Lung (tissue), 17 donors: ENCODE measurements at places on chromosomes 2 and 18. TPM values are rescaled to one million over a fixed set of nuclear protein-coding genes. Genes with fewer than 3 reads are reported as not detected.

The COBLL1 gene
- 86.5 TPM for total RNA-seq

The SLC8A1 gene
- 34.7 TPM for total RNA-seq

The ANAPC1 gene
- total RNA-seq = 36.3 TPM

The CCNYL1 gene
- 25.1 TPM for total RNA-seq

The MEMO1 gene
- total RNA-seq = 30.7 TPM

The SPATA3 gene
- not detected for total RNA-seq

The GPR35 gene
- total RNA-seq = 4.4 TPM

The GLI2 gene
- 5.8 TPM for total RNA-seq

- DNase-seq = no peak
Observed at GRCh38 chr2:204274429-204274828, 270.8 kb upstream of the PARD3B start.

- peak; percentile 73 for DNase-seq
Observed at GRCh38 chr2:173884025-173884802, 81.0 kb downstream of the SP3 start.

- DNase-seq = no peak
Observed at GRCh38 chr2:239881031-239881471, 144.1 kb downstream of the NDUFA10 start.

GRCh38 chr2:45342-46130 lies 769 bp downstream of the FAM110C start:
- DNase-seq = no peak

- DNase-seq = no peak
Observed at GRCh38 chr2:208319391-208319790, 53.3 kb downstream of the PIKFYVE start.

GRCh38 chr2:221836095-221836494 lies 264.0 kb upstream of the EPHA4 start:
- no peak for DNase-seq

DNA sequence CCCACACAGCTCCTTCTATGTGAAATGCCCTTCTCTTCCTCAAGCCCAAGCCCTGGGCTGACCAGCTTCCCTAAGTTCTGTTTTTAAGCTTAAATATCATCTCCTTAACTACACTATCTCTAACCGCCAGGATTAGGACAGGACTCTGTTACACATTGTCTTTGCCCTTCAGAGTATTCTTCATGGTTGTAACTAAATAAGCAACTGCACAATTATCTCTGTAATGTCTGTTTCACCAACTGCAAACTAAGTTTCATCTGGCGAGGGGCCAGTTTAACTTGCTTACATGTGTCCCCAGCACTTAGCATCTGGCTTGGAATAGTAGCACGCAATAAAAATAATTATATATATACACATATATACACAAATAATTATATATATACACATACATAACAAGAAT lies 1.1 kb upstream of the ERMN start:
- peak; percentile 47 for DNase-seq

DNA sequence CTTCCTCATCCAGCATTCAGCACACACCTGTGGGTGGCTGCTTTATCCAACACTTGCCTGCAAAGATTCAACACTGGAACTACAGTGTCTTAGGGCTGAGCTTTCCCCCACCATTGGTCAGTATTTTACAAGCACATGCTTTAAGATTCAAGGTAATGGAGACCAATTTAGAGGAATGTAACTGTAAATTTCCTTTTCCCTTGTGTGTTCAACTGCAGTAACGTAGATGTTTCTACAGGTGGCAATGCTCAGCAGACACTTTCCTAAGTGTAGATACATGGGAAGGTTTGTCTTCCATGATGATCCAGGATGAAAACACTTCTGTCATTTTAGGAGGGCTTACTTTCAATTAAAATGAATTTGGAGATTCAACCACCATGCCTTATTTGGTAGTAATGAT lies 143.6 kb upstream of the PXDN start:
- no peak for DNase-seq

DNA sequence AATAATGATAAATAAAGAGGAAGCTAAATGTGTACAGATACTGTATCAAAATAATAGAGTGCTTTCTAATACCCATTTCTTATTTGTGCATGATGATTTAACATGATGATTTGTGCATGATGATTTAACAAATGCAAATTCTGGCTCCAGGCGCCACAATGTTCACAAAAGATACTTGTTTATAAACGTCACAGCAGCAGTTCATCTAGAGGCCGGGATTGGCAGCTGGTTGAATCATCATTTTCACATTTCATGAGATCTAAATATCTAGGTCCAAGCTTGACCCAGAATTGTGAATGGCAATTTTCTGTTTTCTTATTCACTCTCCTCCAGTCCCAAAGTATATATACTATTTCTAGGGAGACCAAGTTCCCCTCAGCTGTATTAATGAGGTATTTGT lies 322.0 kb downstream of the SUCLG1 start:
- DNase-seq = peak; percentile 93

GRCh38 chr2:118470297-118470696 lies 377.2 kb downstream of the EN1 start:
- no peak for DNase-seq

DNA sequence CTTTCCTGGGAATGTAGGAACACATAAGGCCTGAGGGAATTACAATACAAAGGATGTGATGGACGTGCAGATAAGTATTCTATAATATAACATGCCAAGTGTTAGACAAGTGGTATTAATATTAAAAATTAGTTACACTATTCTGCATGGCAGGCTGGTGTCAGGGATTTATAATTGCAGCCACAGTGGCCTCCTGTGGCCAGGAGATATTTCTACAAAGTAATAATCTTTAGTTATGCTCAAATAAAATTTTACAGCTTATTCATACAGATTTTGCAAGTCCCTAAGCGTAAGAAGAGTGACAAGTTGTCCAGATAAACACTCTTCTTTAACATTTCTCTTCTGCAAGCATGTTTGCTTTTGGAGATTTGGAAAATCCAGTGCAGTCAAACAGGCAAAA lies 90.4 kb upstream of the CBLN2 start:
- no peak for DNase-seq

GRCh38 chr2:191217580-191217979 lies 27.6 kb upstream of the MYO1B start:
- DNase-seq = no peak

DNA sequence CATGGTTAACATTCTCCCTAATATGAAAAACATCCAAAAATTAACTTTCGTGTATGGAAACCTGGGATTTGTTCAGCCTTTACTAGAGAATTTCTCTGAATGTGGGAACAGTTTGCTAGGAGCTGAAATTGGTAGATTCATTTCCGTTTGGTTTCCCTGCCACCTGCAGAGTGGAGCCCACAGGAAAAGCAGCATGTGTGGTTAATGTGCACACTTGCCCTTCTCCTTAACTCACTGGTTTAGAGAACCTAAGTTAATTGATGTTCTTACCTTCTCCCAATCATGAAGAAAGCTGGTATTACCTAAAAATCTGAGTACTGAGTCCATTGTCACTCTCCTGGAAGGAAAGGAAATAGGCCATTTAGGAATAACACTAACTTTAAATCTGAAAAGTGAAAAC lies 37.6 kb upstream of the ASXL3 start:
- DNase-seq = no peak

GRCh38 chr18:29012883-29013465 lies 836.0 kb upstream of the CDH2 start:
- DNase-seq = no peak

DNA sequence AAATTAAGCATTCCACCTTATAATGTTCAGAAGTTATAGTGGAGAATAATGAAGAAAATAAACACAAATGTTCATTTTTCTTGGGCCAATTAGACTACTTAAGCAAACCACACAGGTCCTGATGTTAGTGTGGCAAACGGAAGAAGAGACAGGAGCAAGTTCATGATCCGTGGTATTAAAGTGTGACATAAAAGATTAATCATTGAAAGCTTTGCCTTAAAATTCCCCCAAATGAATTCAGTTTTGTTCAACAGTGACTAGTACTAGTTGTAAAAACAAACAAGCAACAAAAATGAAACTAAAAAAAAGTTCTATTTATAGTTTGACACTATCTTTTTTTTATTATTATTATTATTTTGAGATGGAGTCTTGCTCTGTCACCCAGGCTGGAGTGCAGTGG lies 73.7 kb downstream of the RFTN2 start:
- DNase-seq = no peak

- DNase-seq = no peak
Observed at GRCh38 chr2:40341198-40341597, 110.7 kb downstream of the SLC8A1 start.

DNA sequence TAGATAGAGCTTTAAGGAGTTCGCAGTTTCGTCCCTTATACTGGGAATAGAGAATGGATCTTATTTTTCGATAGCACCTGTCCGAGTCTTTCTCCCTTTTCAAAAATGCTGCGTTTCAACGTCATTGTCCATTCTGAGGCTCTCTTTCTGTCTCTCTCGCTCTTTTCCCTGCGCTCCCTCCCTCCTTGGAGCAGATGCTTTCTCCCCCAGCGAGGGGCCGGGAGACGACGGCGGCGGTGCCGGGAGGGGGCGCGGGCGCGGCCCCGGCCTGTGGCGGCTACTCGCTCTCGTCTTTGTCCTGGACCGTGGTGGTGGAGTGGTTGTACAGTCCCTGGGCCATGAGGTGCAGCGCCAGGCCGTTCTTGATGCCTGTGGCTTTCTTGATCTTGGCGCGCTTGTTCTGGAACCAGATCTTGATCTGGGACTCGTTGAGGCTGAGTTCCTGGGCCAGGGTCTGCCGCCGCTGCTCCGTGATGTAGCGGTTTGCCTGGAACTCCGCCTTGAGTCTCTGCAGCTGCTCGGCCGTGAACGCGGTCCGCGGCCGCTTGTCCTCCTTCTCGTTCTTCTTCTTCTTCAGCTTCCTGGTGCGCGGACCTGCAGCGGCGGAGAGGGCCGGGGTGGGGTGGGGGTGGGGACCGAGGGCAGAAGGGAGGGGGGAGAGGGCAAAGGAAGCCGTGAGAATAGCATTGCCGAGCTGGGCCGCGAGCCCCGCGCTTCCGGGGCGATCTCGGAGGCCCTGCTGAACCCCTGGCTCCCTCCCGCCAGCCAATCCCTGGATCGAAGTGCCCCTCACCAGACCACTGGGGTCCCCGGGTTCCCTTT lies 4.6 kb downstream of the EN1 start:
- peak; percentile 63 for DNase-seq

DNA sequence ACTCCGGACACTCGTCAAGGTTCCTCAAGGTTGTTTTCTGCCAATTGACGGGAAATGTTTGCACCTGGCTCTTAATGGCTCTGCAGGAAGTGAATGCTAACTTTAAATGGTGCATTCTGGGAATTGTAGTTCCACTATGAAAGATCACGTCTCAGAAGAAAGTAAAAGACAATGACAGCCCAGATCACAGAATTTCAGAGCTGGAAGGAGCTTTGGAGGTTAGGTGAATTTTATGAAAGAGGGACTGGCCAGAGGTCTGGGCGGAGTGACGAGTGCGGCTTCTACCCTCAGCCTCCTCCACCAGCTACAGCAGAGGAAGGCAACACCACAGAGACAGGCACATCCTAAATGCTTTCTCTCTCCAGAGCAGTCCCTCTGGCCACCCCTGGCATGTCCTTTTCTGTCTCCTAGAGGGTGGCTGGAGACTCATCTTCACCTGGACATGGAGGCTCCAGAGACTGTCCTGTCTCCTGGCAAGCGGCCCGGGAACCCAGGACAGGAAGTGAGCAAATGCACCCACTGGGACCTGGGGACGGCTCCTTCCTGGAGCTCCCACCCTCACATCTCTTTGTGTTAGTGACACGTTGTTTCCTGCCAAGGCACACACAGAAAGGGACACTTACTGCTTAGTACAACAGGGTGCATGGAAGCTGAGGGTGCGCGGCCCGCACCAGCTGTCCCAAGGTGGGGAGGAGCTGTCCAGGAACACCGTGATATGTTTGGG lies 19.4 kb downstream of the THAP4 start:
- DNase-seq = peak; percentile 21

GRCh38 chr2:137975280-137976271 lies 11.3 kb downstream of the HNMT start:
- DNase-seq = peak; percentile 62

GRCh38 chr2:20366672-20367116 lies 16.1 kb upstream of the PUM2 start:
- DNase-seq = no peak

DNA sequence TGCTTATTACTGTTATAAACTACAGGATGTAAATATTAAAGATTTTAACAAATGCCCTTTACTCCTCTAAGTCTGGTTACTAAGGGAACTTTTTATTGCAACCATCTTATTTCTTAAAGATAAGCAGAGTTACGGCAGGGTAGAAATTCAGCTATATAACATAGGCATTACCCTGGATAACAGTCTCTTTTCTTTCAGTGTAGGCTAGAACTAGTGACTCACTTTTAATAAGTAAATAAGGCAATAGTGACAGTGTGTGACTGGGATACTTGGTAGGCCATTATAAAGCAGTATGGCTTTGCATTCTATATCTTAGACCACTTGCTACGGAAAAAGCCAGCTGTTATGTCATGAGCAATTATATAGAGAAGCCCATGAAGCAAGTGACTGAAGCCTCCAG lies 1041.0 kb upstream of the NRXN1 start:
- no peak for DNase-seq

GRCh38 chr2:128488434-128488833 lies 169.8 kb upstream of the HS6ST1 start:
- no peak for DNase-seq

DNA sequence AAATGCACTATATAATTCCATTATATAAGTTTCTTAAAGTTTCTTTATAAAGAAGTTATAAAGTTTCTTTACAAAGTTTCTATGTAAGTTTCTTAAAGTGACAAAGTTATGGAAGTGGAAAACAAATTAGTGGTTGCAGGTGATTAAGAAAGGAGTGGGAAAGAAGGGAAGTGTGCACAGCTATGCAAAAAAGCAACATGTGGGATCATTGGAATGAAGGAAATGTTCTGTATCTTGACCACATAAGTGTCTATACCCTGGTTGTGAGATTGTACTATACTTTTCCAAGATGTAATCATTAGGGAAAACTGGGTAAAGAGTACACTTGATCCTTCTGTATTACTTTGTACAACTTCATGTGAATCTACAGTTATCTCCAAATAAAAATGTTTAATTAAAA lies 1541.1 kb downstream of the LRP1B start:
- DNase-seq = no peak

GRCh38 chr2:10382354-10383061 lies 65.6 kb downstream of the ODC1 start:
- DNase-seq = no peak

DNA sequence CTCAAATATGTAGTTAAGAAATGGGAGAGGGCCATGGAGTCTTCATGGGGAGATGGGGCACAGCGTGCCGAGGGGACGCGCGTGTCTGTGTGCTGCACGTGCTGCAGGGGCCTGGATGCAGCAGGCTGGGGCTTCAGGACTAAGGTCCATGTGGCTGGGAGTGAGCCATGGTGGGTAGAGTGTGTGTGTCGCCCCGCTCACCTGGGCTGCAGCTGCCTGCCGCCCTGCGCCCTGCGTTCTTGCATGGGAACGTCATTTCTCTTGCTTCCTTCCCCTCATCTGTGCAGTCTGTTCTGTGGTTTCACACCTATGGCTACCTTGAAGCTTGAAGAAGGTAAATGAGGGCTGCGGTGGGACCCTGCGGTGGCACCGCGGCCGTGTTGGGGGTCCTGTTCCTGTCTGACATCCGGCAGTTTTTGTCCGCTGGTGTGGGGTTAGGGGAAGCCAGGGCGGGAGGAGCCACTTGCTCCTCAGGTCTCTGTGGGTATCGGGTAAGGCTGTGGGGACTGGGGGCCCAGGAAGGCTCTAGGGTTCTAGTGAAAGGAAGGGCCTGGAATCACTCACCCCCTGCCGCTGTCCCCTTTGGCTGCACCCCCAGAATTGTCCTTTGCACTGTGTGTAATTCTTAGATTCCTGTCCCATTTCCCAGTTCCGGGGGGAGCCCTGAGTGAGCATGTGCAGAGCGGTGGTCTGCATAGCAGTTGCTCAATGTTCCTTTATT lies 54.1 kb upstream of the HS6ST1 start:
- DNase-seq = no peak

GRCh38 chr18:76495435-76496193 lies 572 bp upstream of the ZNF516 start:
- peak; percentile 69 for DNase-seq
